Stimulated activated naive CD4-positive, alpha-beta T cell (primary cell): ENCODE measurements at places on chromosomes 2 and 18.

- no peak for DNase-seq
These were observed 7.2 kb downstream of the RPIA start for GRCh38 chr2:88698498-88699233.

DNA sequence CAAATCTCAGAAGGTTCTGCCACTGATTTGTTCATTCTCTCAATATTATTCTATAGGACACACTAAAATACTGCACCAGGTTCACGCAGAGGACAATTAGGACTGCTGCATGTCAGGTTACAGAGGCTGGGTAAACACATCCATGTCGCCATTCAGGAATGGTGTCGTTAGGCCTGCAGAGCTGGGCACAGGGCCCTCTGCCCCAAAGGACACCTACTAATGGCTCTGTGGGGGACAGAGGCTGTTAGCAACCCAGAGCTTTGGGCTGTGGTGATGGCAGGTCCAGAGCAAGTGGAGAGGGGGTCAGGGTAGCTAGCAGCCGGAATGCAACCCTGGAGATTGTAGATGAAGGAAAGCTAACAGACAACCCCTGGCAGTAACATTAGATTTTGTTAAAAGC, 115.9 kb downstream of the TTC32 start:
- no peak for DNase-seq

GRCh38 chr2:5946225-5947115, 254.3 kb downstream of the SOX11 start:
- DNase-seq = no peak

DNA sequence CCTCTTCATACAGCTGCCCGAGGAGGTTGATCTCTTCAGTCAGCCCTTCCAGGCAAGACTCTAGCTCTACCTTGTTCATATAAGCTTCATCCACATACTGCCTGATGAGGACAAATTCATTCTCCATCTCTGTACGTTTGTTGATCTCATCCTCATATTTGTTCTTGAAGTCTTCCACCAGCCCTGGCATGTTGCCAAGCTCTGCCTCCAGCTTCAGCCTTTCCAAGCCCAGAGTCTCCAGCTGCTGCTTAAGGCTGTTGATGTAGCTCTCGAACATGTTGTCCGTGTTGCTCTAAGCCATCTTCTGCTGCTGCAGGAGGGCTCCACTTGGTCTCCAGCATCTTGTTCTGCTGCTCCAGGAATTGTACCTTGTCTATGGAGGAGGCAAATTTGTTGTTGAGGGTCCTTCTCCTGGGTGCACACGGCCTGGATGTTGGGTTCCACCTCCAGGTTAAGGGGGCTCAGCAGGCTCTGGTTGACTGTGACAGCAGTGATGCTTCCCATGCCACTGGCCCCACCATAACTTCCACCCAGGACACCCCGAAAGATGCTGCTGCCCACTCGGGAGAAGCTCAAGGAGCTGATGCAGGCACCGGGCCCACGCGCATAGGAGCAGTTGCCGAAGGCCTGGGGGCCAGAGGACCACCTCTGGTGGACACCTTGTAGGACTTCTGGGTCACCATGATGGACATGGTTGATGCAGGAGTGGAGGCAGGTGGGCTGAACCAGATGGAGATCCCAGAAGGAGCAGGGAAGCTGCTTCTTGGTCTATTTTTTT, 30.3 kb downstream of the ICA1L start:
- DNase-seq = no peak

GRCh38 chr18:48817021-48817461, 133.7 kb downstream of the SMAD7 start:
- no peak for DNase-seq

- DNase-seq = no peak
These were observed 256.2 kb upstream of the KYNU start for GRCh38 chr2:142621287-142621686.

DNA sequence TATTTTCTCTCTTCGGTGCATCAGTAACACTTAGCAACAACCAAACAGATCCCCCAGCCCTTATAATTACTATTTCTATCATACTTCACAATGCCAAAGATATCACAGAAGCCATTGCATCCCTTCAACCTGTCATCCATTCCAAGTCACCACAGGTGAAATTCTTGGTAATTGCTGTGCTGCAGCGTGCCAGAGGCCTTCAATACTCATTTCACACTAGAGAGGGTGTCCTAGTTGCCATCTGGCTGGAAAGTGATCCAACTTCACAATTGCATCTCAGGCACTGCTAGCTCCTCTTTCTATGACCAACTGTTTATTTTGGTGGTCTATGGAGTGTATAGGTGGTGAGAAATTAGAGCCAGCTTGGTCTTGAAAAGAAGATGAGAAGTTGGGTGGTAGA, 131.2 kb downstream of the NUP35 start:
- DNase-seq = no peak

DNA sequence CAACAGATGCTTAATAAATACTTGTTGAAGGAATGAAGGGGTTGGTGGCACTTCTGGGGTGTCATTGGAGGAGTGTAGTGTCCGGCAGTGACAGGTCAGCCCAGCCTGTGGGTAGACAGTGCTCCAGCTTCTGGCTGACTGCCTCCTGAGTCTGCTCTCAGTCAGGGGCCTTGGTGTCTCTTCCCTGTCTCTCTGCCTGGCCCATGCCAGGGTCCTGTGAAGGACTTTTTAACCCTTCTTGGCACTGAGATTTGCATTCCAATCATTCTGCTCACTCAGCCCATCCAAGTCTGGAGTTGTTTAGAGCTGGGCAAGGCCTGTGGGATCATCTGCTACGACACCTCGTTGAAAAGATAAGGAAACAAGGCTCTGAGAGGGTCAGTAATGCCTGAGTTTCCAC, 1.4 kb upstream of the KCNK3 start:
- no peak for DNase-seq

- no peak for DNase-seq
These were observed 40.7 kb downstream of the IL1R2 start for GRCh38 chr2:102032368-102033030.

- DNase-seq = no peak
These were observed 3.6 kb upstream of the SH2D6 start for GRCh38 chr2:85414761-85415553.

GRCh38 chr2:44965684-44966083, 24.2 kb downstream of the SIX3 start:
- DNase-seq = no peak

DNA sequence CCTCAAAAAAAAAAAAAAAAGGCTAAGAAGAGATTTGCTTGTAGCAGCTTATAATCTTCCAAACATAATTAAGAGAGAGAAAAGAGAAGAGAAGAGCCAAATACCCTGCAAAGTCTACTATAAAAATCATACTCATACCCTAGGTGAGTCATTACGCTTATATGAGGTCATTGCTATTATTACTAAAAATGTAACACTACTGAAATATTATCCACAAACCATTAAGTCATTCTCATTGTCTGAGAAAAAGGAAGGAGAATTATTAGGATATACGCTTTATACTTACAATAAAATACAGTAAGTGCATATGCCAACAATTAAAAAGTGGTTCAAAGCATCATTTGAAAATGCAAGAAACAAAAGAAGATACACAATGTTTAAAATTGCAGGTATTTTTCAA, 66.5 kb downstream of the COLEC12 start:
- DNase-seq = no peak

GRCh38 chr18:25467226-25467987, 115.4 kb upstream of the ZNF521 start:
- DNase-seq = no peak

DNA sequence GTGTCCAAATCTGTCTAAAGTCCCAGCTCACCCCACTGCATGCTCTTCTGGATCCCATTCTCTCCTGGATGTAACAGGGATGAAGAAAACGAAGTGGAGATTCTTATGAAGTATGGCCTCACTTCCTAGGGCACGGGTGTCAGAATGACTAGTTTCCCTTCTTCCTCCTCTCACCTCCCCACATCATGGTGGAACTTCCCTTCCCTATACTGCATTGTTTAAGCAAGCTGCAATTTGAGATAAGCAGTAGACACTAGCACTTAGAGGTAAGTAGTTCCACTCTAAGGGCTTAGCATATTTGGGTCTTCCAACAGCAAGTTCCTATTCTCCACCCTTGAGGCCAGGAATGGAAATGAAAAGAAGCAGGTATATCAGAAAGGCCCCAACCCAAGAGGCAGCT, 29.7 kb downstream of the SLC4A5 start:
- no peak for DNase-seq

DNA sequence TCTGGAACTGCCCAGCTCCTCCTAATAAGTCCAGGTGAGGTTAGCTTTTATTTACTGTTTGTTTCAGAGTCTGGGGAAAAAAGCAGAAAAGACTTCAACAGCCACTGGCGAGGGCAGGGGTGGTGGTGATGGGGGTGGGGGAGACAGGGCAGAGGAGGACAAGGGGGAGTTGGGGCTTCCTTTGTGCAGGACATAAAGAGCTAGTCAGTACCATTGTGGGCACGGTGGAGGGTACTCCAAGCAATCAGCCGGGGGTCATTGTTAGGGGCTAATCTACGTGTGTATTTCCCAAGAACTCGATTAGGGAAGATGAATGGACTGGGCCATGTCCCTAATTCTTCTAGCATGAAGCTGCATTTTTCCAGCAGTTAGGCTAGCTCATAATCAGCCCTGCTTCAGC, 2.8 kb upstream of the RAX start:
- no peak for DNase-seq

DNA sequence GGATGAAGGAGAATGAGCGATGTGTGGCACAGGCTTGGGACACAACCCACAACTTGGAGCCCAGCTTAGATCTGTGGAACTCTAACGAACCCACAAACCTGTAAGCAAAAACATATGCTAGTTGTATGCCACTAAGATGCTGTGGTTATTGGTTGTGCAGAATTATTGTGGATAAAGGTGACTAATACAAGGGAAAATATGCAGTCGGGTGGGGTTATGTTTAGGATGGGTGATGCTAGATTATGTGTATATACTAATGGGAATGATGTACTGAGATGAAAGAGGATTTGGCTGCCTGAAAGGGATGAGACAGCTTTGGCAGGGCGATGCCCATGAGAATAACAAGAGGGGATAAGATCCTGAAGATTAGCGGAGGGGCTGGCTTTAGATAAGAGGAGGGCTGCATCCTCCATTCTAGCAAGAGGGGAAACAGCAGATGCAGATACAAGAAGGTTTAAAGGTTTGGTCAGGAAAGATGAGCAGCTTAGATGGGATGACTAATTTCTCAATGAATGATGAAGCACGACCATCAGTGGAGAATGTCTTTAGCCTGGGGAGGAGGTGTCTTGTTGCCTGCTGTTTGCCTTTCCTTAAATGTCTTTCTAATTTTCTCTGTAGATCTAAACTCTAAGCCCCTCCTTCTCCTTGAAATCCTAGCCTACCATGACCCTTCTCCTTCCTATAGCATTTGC, 49.6 kb downstream of the GALNT14 start:
- DNase-seq = no peak

DNA sequence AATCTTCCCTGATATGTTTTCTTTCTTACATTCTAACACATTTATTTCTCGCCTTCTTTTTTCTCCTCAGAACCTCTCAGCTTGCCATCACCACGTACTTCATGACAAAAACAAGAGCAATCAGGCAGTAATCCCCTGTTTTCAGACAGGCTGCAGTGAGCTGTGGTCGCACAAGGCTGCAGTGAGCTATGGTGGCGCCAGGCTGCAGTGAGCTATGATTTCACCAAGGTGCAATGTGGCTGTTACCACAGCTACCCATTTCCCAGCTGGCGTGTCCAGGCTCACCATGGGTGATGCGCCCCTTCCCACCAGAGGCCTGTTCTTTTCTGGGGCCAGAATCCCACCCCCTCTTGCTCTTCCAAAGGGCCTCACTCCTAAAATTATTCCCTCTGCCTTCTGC, 25.8 kb downstream of the TCF23 start:
- DNase-seq = no peak

DNA sequence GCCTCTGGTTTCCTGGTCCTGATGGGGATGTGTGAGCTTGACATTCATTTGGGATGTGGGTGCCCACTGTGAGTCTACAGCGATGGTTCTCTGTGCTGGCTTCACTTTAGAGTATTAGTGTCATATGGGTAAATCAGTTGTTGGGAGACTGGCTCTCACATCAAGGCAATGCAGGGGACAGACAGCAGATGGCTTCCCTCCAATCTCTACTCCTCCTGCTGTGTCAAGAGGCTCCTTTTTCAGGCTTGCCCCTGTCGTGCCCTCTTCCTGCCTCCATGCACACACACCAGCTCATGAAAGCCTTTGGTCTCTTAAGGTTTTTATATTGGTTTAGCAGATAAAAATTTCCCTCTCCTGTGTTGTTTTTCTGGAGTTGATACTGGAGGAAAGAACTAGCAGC, 315.6 kb downstream of the RDH14 start:
- DNase-seq = no peak

GRCh38 chr2:65919550-65920188, 487.3 kb upstream of the SPRED2 start:
- no peak for DNase-seq

DNA sequence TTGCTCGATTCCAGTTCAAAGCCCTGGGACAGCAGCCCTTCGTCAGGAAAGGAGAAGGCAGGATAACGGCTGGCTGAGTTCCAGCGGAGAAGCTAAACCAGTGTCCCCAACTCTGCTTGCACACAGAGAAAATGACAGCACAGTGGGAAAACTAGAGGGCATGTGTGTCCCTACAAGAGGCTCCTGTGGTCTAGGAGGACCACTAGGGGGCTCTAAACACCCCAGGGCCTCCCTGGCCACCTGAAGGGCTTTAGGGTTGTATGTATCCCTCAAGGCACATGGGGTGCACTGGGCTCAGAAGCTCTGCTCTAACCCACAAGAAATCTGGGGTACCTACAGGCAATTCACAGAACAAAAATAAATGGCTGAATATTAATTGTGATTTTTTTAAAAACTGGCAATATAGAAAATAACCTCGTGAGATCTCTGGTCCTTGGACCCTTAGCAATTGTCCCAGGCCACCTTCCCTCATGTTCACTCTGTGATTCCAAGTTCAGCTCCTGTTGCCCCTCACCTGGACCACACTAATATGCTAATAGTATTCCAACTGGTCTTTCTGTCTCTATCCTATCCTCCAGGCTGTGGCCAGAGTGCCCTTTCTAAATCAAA, 17.5 kb downstream of the STAT1 start:
- DNase-seq = no peak

- DNase-seq = no peak
These were observed 73.4 kb downstream of the RPRM start for GRCh38 chr2:153405196-153405595.

- DNase-seq = no peak
These were observed 22.6 kb downstream of the TCF23 start for GRCh38 chr2:27171351-27171848.

GRCh38 chr2:187554011-187554703, at the start of gene TFPI:
TFPI (minus strand) TSS chr2:187554435; CDS start chr2:187503768, 50,667 bp downstream.
- no peak for DNase-seq

- DNase-seq = no peak
These were observed 1.2 kb upstream of the TRAPPC8 start for GRCh38 chr18:31943878-31944816.
